Umbilical cord (tissue), 2 donors: ENCODE measurements at places on chromosomes 4 and X.
A peak's percentile ranks its signal among the peaks of the same experiment; 100 is the strongest.

- DNase-seq = no peak
These were observed 68.5 kb downstream of the SH3RF1 start for GRCh38 chr4:169202145-169202699.

DNA sequence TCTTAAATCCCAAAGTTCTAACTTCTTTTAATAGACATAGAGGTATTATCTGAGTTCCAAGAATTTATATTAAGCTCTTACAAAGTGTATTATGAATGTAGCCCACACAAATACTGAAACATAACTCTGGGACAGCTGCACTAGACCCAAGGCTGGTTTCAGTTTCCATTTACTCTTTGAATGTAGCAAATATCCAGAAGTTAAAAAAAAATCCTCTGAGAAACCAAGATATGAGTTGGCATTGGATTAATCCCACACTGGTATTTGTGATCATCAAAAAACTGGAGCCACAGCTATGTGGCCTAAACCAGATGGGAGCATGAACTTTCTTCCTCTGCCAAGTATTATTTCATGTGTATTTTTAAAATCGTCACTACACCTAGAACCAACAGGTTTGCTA lies 23.6 kb upstream of the SMPX start:
- no peak for DNase-seq

GRCh38 chrX:111411557-111411956 lies 435 bp downstream of the DCX start:
- no peak for DNase-seq

DNA sequence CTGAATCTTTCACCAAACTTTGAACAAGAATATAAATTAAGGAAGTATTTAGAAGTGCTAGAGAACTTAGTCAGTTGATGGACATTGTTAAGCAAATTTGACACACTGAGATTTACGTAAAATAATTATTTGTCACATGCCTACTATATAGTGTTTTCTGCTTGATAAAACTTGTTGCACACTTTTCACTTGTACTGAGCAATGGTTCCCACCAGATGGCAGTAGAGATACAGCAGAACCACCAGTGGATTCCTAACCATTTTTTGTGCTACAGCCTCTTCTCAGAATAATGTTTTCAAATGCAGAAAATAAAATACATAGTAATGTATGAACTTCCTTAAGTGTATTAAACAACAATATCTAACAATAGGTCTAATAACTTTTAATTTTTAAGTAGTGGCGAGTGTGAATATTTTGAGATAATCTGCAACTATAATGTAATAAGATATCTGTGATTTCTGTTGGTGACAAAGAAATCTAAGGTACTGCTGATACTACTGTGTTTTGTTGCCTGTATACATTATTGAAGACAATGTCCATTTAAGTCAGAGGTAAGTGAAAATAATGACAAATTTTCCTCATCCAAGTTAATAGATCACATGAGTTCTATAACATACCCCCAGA lies 81.2 kb downstream of the APOOL start:
- DNase-seq = peak; percentile 18

GRCh38 chr4:38150766-38151165 lies 190.6 kb downstream of the PTTG2 start:
- DNase-seq = peak; percentile 90

DNA sequence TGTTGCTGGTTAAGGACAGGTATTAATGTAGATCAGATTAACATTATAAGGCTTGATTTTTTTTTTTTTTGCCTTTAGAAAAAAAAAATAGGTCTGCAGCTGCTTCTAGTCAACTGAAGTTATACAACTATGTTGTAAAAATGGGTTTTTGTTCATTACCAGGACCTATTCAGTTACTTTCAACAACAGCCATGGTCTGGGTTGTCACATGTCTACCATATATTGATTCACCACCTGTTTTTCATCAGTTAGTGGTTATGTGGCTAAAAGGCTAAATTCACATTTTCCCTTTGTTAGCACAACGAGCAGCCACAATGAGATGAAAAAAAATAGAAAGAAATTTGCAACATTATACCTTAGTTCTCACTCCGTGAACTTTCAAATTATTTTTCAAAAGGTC lies 45.5 kb downstream of the GLRB start:
- DNase-seq = no peak

DNA sequence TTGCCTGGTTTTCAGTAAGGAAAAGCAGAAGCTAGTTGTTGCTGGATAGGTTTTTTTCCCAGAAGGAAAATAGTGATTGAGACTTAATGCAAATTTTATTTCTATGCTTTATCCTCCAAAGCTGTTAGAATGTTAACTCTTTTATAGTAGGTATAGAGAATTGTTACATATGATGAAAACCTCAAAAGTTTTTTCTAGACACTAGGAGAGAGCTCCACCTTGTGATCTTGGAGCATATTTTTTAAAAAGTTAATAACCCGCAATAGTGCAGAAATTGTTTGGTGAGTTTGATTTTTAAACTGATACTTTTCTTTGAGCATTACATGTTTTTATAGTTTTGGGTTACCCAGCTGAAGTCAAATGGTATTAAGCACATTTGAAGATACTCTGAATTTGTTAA lies 56.5 kb downstream of the STAG2 start:
- peak; percentile 2 for DNase-seq

DNA sequence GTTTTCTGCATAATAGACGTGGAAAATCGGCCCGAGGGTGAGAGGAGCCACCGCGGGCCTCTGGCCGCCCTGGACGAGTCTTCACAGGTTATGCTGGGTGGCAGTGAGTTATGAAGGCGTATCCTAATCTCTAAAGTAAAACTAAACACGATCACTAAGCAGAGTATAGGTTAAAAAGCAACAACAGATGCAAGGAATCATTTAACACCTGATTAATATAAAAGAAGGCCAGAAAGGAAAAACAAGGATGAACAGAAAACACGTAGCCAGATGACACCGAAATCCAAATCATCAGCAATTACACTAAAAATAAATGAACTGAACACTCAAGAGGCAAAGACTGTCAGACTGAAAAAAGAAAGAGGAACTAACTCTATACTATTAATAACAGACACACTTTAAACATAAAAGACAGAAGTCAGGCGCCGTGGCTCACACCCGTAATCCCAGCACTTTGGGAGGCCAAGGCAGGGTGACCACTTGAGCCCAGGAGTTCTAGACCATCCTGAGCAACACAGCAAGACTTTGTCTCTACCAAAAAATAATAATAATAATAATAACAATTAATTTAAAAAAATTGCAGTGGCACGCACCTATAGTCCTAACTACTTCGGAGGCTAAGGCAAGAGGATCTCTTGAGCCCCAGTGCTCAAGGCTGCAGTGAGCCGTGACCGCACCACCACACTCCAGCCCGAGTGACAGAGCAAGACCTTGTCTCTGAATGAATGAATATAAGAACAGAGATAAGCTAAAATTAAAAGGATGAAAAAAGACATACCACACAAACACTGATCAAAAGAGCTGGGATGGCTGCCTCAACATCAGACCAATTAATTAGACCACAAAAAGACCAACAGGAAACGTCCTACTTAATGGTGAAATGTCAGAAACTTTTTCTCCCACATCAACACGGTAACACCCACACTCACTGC lies 30.0 kb downstream of the CTBP1 start:
- peak; percentile 27 for DNase-seq

DNA sequence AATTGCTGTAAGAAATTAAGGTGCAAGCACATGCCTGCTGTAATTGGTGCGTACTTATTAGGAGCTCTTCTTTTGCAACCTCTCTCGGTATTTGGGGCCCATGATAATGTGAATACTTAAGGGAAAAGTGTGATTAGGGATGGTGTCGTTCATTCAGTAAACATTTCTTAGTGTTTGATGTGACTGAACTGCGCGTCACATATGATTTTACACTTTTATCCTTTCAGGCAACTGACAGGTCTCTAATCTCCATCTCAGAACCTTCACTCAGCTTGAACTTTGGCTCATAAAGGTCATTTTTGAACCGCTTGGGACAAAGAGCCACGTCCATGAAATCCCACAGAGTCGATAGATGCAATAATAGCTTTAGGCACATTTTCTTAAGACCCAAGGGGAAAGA lies 612.1 kb upstream of the PITX2 start:
- DNase-seq = no peak

DNA sequence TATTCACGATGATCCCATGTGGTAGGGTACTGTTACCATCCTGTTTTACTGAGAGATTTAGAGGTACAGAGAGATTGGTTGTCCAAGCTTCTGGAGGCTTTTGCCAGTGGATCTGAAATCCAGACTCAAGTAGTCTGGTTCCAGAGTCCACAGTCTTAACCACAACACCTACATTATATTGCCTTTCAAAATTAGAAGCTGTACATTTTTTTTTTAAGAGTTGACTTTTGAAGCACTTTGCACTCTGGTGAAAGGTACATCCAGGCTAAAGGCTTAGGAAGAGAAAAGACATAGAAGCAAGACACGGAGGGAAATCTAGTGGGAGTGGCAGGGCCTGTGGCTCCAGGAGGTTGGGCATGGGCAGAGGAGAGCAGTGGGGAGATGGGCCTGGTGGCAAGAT lies 122.1 kb downstream of the AFF1 start:
- DNase-seq = no peak

GRCh38 chr4:165457793-165458192 lies 79.0 kb downstream of the CPE start:
- DNase-seq = no peak
